OCI-LY7 (cell line): ENCODE measurements at places on chromosomes 5 and 9. TPM values are rescaled to one million over a fixed set of nuclear protein-coding genes. Genes with fewer than 3 reads are reported as not detected.

DNA sequence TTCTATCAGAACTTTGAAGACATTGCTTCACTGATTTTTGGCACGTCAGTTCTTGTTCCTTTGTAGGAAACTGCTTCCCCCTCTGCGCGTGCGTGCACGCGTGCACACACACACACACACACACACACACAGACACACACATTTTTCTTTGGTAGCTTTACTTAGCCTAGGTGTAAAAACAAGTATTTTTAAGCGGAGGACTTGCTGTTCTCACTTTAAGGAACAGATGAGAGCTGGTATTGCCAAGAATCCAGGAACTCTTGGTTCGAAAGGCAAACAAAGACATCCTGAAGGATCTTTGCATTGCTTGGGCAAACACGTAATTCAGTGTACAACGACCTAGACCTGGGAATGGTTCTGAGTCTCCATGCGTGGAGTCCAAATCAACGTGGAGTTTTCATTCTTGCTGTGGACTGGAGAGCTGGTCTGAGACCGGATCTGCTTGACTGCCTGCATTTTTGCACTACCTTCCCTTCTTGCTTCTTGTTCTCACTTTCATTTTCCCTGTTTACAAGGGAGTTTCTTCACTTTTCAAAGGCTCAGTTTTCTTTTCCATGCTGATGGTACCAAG lies 8.2 kb downstream of the TMEM268 start:
- peak; percentile 37 for DNase-seq

DNA sequence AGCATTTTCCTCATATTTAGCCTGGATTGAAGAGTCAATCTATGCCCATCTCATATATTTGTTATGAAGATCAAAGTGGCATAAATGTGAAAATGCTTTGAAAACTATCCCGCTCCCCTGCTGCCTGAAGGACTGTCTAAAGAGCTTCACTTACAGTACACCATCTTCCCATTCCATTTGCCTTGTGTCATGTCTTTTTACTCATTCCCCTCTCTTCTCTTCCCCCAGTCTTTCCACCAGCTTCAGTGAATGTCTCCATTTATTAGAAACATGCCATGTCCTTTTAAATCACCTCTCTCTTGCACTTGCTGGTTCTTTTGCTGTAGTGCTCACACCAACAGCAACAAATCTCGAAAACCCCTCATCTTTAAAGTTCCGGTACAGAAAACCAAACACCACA lies 192.7 kb upstream of the SGCD start:
- DNase-seq, result no peak

PCDHAC2 gene
- not detected in 2 replicates for total RNA-seq

DNA sequence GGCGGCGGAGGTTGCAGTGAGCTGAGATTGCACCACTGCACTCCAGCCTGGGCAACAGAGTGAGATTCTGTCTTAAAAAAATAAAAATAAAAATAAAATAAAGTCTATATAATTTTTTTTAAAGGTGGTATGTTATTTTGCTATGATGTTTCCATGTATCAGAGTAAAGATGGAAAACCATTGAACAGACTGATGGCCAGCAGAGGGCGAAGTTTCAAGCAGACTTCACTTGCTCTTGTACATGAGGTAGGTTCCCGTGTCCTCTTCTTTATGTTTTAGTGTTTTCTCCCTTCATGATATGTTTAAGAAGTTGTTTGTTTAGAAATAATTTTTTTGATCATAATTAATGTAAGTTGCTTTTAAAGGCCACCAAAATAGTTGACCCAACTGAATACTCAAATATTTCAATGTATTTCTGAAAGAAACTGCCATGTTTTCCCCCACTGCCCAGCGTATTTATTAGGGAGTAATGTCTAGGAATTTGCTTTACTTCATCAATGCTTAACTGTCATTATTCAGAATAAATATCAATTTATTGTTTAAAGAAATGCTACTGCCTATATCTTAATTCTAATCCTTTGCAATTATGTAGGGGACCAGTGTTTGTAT lies 146.4 kb downstream of the HACD4 start:
- peak; percentile 50 for DNase-seq

- DNase-seq, result no peak
Observed at GRCh38 chr5:51599587-51599986, 216.3 kb downstream of the ISL1 start.

SLC34A3 gene
- total RNA-seq, result not detected in 2 replicates

- DNase-seq, result no peak
Observed at GRCh38 chr9:135575995-135576631, 14.6 kb downstream of the PAEP start.

GRCh38 chr5:95393279-95393678 lies 2.1 kb downstream of the FAM81B start:
- DNase-seq, result no peak

ANKS6 gene
- total RNA-seq, result 28.5 and 30.1 TPM in 2 replicates

DNA sequence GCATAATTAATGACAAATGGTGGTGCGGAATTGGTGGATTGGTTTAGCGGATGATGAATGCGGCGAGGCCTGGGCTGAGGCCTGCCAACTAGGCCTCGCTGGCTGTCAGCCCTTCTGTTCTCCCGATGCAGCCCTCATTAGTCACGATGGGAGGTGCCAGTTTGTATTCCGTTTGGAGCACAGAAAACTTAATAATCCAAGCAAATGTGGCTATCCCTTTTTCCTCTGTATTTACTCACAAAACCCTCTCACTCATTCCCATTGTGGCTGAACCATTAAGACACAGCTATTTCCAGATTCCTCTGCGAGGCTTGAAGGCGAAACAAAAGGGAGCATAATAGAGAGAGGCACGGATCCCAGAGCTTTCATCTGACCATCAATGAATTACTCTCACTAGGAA lies 114.3 kb downstream of the MVB12B start:
- DNase-seq, result no peak

ADCY2 gene
- not detected in 2 replicates for total RNA-seq

GRCh38 chr9:33289496-33289895 lies 820 bp upstream of the NFX1 start:
- no peak for DNase-seq

- DNase-seq, result no peak
Observed at GRCh38 chr9:96720435-96720834, 57.5 kb downstream of the ZNF510 start.

GRCh38 chr5:17129093-17129849 lies 88.2 kb upstream of the BASP1 start:
- no peak for DNase-seq

LCNL1 gene
- not detected in 2 replicates for total RNA-seq

DNA sequence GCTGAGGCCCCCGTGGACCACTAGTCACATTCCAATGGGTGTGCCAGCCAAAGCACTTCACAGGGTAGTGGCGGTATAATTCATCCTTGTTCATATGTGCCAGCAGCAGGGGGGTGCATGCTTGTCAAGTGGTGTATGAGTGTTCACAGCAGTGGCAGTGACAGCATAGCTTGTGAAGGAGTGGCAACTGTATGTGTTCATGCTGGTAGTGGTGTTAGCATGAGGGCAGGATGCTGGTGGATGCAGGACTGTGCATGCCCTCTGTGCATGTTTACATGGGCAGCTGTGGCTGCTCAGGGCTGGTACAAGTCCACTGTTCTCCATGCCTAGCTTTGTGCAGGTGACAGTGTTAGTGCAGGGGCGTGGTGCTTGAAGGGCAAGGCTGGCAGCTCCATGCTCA lies 253.4 kb upstream of the DMAC1 start:
- DNase-seq, result no peak
